ENCODE measurements at places on chromosomes 2 and 18.

- DNase-seq = no peak
Observed at GRCh38 chr18:76602191-76602590, 107.1 kb upstream of the ZNF516 start.

- no peak for DNase-seq
Observed at GRCh38 chr2:240244543-240244942, 104.1 kb upstream of the OTOS start.

DNA sequence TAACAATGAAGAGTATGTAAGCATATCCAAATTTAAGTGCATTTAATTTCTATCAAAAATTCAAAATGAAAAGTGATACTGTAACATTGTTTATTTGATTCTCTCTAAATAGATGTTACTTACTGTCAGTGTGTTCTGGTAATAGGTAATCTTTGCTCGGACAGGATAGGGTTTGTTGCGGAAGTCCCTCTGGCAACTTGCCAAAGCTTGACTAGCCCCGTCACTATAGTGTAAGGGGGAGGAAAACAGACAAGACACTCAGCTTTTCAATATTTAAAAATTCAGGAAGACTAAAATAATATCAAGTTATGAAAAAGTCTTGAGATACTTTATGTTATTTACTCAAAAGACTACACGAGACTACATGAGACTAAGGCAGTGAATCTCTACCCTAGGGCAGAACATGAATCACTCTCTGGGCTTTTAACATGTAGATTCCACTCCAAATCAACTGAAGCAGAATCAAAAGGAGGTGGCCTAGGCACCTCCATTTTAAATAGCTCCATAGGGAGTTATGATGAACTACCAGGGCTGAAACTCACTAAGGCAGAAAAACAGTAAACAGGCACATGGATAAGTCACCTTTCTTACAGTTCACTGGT is 5.9 kb downstream of the LMAN1 start:
- no peak for DNase-seq

- DNase-seq = no peak
Observed at GRCh38 chr2:205739620-205740019, 57.3 kb downstream of the NRP2 start.

GRCh38 chr2:40304340-40304739 is 147.6 kb downstream of the SLC8A1 start:
- no peak for DNase-seq

DNA sequence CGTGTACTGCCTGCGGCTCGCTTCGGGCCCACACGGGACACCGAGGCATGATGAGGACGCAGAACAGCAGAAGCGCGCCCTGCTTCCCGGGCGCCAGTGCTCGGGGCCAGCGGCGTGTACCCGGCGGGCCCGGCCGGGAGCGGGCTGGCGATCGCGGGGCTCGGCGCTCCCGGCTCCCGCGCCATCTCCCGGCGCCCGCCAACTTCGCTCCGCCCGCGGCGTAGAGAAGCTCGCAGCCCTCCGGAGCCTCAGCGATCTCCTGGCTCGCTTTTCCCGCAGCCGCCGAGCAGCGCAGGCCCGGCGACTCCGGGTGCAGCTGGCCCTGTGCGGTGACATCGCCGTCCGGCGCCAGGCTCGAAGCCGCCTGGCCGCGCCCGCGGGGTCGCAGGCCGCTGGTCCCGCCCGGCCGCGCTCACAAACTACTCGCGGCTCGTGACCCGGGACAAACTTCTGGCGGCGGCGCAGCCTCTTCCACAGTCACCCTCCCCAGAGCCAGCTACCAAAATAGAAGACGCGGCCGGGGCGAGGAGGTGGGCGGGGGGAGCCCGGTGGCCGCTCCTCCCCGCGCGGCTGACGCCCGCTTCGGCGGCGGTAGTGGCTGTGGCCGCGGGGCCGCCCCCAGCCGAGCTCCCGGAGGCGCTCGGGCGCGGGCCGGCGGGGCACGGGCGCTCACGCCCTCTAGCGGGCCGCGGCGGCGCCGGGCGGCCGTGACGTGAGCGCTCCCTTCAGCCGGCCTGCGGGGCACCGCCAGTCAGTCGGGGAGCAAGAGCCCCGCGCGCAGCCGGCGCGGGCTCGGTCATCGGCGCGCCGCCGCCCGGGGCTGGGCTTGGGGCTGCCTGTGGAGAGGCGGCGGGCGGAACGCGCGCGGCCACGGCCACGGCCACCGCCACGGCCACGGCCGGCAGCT is at the start of gene PTPRM:
TSS of gene PTPRM (plus strand) at position 750 of the 907 bp plus-strand sequence. CDS start 503 bp downstream, outside the sequence.
- DNase-seq = peak; percentile 80
